ENCODE measurements at places on chromosomes 12 and 14. TPM values are rescaled to one million over a fixed set of nuclear protein-coding genes. Genes with fewer than 3 reads are reported as not detected.

Gene CNTN1
- 20.7 TPM for total RNA-seq

Gene GPR84
- 0.32 TPM for total RNA-seq

Gene RARG
- total RNA-seq, result 66.6 TPM

Gene PGF
- 8.6 TPM for total RNA-seq

Gene GUCY2C
- total RNA-seq, result 0.07 TPM

Gene ACSM4
- not detected for total RNA-seq

Gene CISTR
- not detected for total RNA-seq

Gene SOAT2
- total RNA-seq, result 0.13 TPM

Gene FAM181A
- not detected for total RNA-seq

Gene IFI27L1
- total RNA-seq, result 31.3 TPM

Gene LBHD2
- not detected for total RNA-seq

Gene BEST3
- 0.11 TPM for total RNA-seq

Gene TMPRSS12
- total RNA-seq, result 0.27 TPM

Gene SYNDIG1L
- 0.58 TPM for total RNA-seq

Gene IL26
- total RNA-seq, result not detected

Gene EGLN3
- 9.6 TPM for total RNA-seq

Gene CCDC184
- 1.7 TPM for total RNA-seq

All from mesothelial cell of epicardium (in vitro differentiated cells).